ENCODE measurements at places on chromosomes 5 and 9.
A peak's percentile ranks its signal among the peaks of the same experiment; 100 is the strongest.

- no peak for DNase-seq
Measured at GRCh38 chr9:113380869-113381378, 4.1 kb upstream of the HDHD3 start.

GRCh38 chr5:180287404-180287803 lies 4.5 kb downstream of the MAPK9 start:
- DNase-seq, result no peak

GRCh38 chr5:79936002-79936645 lies 54.9 kb downstream of the MTX3 start:
- no peak for DNase-seq

DNA sequence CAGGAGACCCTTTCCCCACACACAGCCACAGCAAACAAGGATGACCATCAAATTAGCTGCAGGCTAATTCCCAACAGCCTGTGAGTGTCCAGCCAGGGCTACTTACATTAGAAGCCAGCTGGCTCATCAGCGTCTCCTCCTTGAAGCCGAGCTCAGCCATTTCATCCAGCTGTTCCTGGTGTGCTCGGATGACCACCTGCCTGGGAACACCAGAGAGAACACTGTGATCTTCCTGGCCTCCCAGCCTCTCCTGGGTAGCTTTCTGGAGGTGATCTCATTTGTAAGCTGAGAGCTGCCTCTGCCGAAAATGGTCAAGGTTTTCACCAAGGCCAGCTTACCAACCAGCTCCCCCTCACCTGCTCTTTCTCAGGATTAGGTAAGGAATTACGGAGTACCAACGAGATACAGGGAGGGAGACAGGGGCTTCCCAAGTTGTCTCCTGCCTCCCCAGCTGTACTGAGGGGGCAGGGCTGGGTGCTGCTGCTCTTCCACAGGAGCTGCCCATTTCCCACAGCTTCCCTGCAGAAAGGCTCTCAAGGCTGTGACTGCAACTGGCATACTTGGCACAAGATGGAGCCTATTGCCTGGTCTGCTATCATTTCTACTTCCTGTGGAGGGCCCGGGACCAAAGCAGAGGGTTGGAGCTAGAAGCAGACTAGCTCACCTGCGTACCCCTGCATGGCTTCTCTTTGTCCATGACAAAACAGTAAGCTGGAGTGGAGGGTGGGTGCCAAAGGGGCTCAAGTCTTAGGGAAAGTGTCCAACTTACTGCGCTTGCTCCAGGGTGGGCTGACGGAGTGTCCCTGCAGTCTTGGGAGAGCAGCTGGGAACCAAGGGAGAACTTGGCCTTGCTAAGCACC lies 73.9 kb downstream of the KIF24 start:
- DNase-seq, result no peak

GRCh38 chr9:107530679-107531078 lies 41.1 kb upstream of the KLF4 start:
- DNase-seq, result peak; percentile 56

DNA sequence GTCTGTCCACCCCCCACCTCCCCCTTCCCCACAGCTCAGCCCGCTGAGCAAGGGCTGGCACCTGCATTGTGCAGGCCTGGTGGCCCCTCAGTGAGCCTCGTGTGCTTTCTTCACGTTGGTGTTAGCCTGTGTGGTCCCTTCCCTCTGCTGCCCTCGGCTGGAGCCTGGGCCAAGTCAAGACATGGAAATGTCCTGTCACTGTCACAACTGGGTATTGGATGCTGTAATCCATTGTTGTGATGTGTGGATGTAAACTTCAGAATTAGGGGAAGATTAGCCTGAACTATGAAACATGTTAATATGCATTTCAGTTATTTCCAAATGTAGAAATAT lies 103.9 kb downstream of the TRIO start:
- no peak for DNase-seq

- no peak for DNase-seq
Measured at GRCh38 chr5:90472783-90473395, 1.7 kb downstream of the MBLAC2 start.
